ENCODE measurements at places on chromosomes 7 and 10.

DNA sequence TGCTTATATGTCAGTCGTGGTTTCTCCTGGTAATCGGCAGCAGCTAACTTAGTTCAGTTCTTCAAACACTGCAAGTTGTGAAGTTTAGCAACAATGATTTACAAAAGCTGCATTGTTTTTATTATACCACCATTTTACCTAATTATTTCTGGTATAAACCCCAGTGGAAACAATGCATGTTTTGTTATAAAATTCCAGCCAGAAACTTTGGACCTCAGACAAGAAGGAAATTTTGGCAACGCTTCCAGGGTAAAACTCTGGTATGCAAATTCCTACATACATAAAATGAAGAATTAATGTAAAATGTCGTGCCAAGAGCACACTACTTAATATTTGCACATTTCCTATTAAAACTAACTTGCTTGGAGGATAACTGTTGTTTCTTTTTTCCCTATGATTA, 277.4 kb upstream of the LYZL1 start:
- DNase-seq: no peak

DNA sequence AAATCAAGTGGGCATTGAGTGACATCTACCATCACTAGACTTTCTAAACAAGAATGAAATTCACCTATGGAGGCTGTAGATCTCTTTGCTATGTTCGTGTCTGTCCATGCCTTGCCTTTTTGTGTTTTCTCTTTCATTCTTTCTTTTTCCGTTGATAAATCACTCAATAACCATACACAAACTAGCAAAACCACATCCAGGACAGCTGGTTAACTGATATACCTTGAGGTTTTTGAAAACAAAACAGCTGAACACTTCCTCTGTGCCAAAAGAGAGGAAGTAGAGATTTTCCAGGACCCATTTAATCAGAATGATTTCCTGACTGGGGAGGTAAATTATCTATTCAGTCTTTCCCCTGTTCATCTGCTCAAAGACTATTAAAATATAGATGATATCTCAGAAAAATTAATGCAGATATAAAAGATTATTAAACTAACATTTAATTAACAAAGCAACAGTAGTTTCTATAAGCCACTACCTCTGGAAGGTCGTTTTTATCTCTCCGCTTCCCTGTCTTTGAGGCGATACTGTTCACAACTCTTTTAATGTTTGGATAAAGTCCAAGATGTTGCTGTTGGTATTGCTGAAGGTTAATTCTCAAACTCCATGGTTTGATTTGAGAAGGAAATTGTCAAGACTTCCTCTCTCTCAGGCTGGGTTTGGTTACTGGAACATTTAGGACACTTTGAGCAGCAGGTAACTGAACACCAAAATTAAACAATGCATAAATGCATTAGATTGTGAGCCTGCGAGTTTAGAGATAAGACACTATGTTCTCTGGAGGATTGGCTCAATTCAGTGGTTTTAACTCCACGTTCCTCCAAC, 24.4 kb upstream of the C10orf67 start:
- no peak for DNase-seq

DNA sequence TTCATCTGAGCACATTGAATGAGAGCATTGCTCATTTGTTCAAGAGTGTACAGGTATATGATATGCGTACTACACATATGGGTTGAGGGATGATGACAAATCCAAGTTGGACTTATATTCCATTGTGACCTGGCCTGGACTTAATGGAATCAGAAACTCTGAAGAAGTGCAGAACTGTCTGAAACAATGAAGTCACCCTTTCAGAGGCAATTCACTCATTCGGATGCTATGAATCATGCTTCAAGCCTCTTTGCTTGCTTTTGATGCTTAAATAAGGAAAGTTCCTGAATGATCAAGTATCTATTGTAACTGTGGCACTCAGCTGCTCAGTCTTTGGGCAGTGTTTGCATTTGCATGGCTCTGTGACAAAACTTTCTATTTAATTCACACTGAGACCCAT, 93.4 kb downstream of the ZNF365 start:
- DNase-seq: no peak

DNA sequence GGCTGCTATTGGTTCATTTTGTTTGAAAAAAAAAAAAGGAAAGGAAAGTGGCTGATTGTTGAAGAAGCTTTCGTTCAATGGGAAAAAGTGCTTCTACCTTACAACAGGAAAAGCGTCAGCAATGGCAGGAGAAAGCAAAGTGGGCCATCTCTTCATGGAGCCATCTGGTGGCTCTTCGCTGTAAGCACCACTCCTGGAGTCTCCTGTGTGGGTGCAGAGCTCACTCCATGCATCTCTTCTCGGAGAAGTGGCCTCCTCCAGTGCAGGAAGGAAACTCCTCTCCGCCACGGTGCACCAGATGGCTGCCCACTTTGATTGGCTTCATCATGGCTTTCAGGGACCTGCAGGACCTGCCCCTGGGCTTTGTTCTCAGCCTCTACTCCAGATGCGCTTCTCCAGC, 250.9 kb downstream of the PTEN start:
- DNase-seq: no peak

DNA sequence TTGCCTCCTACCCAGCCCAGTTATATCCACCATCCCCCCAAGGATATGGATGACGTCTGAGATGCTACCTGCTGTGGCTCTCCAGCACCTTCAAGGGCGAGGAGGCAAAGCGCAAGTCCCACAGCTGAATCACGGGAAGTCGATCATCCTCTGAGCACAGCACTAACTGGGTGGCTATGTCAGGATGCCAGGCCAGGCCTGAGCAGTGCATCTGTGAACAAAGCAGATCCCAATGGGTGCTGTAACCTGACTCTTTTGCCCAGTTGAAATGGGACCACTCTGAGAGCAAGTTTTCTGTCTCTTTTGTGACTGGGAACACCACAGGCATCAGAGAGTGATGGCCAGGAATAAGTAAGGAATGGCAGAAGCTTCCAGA, 12.3 kb downstream of the SEC31B start:
- DNase-seq: no peak

DNA sequence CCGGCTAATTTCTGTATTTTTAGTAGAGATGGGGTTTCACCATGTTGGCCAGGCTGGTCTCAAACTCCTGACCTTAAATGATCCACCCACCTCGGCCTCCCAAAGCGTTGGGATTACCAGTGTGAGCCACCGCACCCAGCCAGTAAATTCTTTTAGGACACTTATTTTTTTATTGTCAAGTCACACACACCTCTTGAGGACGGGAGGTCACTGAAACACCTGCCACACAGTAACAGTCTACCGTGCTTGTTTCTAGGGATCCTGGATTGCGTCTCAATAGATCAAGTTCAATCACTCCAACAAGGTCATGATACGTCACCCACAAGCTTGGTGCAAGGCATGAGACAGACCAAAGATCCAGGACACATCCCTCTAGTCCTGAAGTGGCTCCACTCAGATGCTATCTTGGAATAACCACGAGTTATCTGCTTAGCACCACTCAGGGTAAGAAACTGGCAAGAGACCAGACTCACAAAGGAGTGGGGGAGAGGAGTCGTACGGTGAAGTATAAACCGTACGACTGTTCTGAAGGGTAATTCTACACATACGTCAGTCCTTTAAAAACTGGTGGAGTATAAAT, 58.9 kb upstream of the NCAPG2 start:
- no peak for DNase-seq

GRCh38 chr7:66359656-66360211, 154.6 kb downstream of the TPST1 start:
- no peak for DNase-seq

DNA sequence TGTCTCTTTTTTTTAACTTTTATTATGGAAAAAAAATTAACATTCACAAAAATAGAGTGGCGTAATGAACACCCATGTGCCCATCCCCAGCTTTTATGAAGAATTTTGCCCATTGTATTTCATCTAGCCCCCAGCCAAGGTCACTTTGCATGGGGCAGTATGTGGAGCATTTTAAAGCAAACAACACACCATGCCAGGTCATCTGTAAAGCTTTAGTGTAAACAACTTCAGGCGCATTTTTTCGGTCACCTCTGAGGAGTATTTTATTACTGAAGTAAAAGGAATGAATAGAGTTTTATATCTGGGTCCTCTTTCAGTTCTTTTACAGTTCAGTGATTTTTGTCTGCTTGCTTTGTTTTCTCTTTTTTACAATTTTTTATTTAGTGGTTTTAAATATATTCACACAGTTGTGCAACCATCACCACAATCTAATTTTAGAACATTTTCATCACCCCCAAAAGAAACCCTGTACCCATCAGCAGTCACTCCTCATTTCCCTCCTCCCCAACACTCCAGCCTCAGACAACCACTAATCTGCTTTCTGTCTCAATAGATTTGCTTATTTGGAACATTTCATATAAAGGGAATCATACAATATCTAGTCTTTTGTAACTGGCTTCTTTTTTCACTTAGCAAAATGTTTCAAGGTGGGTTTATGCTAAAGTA, 87.9 kb downstream of the SLC37A3 start:
- DNase-seq: no peak

DNA sequence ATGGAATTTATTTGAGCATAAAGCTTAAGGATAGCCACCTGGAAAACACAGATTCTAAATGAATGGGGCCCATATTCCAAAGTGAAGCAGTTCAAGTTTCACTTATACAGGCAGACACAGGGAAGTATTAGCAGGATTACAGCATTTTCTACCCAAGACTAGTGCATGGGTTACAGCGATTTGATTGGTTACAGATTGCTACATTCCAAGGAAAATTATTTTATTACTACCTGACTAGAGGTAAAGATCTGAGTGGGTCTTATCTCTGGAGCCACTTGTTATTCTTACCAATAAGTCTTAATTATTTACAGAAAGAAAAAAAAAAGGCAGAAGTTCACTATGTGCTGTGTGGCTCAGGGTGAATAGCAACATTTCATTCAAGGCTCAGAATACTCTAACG, 87.4 kb upstream of the ITGB1 start:
- DNase-seq: no peak

DNA sequence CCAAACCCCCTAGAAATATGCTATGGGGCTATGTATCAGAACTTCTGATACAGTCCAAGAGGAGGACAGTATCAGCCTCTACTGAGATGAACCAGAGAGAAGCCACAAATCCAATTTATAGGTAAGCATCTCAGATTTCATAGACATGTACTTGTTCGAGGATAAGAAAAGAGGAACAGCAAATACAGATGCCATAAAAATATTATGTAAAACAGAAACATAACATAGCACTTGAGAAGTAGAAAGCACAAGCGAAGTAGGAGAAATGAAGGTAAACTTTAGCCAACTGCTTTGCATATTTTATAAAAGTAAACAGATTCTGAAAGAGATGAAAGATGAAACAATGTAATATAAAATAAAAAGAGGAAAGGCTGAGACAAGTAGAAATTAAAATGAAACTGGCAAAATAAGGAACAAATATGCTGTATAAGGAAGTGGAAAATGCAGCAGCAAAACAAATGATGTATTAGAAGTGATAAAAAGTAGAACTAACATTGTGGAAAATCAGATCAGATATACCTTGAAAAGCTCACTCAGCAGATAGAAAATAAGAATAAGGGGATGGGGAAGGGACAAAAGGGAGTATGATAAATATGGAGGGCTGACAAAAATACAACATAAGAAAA, 135.1 kb downstream of the SKAP2 start:
- DNase-seq: no peak

GRCh38 chr10:72081210-72081609, 7.1 kb downstream of the SPOCK2 start:
- DNase-seq: no peak

- no peak for DNase-seq
These were observed 16.5 kb downstream of the DENND11 start for GRCh38 chr7:141685285-141686023.

GRCh38 chr7:12712236-12712635, 24.8 kb downstream of the ARL4A start:
- DNase-seq: no peak

- no peak for DNase-seq
These were observed 77.4 kb downstream of the RBM20 start for GRCh38 chr10:110721406-110722038.

GRCh38 chr7:83964318-83964717, 230.3 kb downstream of the SEMA3A start:
- no peak for DNase-seq

- no peak for DNase-seq
These were observed 82.3 kb upstream of the PPIF start for GRCh38 chr10:79264942-79265341.

DNA sequence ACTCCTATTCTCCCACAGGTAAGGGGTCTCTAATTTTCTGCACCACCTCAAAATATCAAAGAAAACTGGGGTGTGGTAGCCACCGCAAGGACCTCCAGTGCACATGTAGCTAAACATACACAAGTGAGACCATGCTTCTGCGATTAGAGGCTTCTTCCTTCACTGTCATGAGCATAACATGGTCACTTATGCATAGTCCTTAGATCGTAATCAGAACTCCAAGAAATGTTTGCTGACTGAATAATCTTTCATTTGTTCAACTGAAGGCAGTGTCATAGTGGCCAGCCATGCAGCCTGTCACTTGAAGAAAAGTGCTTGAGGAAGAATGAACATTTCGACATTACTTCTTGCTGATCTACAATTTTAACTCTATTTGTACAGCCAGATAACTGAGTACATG, 14.6 kb downstream of the TWIST1 start:
- DNase-seq: no peak

- DNase-seq: no peak
These were observed 385.0 kb downstream of the DPP6 start for GRCh38 chr7:154437234-154437633.

DNA sequence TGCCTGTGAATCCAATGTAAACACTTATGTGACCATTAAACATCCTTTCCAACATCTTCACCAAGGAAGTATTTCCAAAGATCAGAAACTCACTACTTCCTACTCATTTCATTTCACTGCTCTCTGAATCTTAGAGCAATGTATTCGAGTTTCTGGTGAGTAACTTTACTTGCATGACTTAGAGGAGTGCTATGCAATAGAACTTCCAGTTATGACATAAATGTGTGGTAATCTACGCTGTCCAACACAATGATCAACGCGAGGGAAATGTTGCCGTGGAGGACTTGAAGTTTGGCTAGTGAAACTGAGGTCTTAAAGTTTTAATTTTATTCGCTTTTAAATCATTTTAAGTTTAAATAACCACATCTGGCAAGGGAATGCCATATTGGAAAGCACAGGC, 1326.3 kb downstream of the XPNPEP1 start:
- DNase-seq: no peak

GRCh38 chr7:36667007-36667745, 57.1 kb downstream of the AOAH start:
- no peak for DNase-seq

GRCh38 chr7:66627881-66628360, 760 bp upstream of the KCTD7 start:
- DNase-seq: no peak

DNA sequence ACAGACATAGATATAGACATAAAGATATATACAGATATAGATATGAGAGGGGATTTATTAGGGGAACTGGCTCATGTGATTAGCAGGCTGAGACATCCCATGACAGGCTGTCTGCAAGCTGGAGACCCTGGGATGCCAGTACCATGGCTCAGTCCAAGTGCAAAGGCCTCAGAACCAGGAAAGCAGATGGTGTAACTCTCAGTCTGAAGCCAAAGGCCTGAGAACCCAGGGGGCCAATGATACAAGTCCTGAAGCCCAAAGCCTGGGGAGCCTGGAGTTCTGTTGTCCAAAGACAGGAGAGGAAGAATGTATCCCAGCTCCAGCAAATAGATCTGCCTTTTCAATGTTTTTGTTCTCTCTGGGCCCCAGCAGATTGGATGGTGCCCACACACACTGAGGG, 5.5 kb downstream of the NCOA4 start:
- no peak for DNase-seq
